ENCODE measurements at places on chromosomes 4 and X.

DNA sequence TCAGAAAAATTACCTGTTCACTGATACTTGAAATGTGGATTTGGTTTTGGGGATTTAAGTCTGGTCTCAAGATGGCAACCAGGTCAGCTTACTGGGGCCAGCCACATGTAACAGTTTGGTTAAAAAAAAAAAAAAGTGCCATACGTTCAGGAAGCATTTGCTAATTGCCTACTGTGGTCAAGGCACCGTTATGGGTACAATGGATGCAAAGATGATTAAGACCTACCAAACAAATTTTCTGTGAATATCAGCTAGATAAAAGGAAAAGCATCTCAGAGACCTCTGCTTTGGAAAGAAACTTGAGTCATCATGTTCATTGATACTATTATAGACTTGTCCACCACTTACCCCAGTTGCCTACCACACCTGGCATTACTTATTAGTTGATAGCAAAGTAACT lies 80.9 kb downstream of the FNIP2 start:
- no peak for DNase-seq

- peak; percentile 8 for DNase-seq
Measured at GRCh38 chrX:49915361-49916222, 6.8 kb upstream of the CLCN5 start.

GRCh38 chrX:124488412-124489161 lies 142.2 kb downstream of the SH2D1A start:
- no peak for DNase-seq

GRCh38 chr4:87108142-87108546 lies 112.3 kb downstream of the KLHL8 start:
- DNase-seq: no peak

- DNase-seq: peak; percentile 26
Measured at GRCh38 chrX:103533511-103534216, 14.4 kb upstream of the RAB40A start.

GRCh38 chr4:95415346-95415771 lies 133.4 kb downstream of the UNC5C start:
- no peak for DNase-seq

- DNase-seq: no peak
Measured at GRCh38 chr4:158314756-158315487, 104.6 kb downstream of the TMEM144 start.

GRCh38 chr4:121272526-121272925 lies 108.3 kb downstream of the QRFPR start:
- DNase-seq: no peak

- DNase-seq: no peak
Measured at GRCh38 chr4:1174941-1175634, 2.7 kb upstream of the SPON2 start.

GRCh38 chr4:104758574-104758973 lies 263.9 kb upstream of the CXXC4 start:
- DNase-seq: no peak

GRCh38 chr4:4766564-4766963 lies 92.9 kb upstream of the MSX1 start:
- no peak for DNase-seq
